Kidney (tissue), 22 donors: ENCODE measurements at places on chromosomes 5 and 9. TPM values are rescaled to one million over a fixed set of nuclear protein-coding genes. Genes with fewer than 3 reads are reported as not detected.
A peak's percentile ranks its signal among the peaks of the same experiment; 100 is the strongest.

Gene PHF24
- 0.09 TPM for polyA plus RNA-seq

Gene FOXD4L6
- polyA plus RNA-seq = not detected

Gene SMIM3
- 23.0 TPM for polyA plus RNA-seq

Gene ZNF354C
- polyA plus RNA-seq = 1.3 TPM

DNA sequence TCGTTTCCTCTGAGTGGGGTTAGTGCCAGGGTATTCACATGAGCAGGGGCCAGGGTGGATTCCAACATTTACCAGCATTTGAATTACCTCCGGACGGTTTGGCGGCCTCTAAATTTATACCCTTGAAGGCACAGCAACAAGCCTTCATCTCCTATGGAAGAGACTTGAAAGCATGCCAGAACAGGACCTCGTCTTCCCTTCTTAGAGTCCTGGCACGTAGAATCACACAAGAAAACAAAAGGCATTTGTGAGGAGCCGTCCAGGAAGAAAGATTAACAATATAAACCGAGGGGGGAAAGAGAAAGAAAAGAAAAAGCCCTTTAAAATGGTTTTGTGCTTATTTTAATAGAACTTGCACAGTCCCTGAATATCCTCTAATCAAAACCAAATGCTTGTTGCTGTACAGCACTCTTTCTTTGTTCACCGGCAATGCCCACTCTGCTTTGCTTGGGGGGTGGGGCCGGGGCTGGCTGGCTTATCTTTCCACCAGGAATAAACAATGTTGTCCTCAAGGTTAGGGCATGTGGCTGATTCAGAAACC, 575.8 kb upstream of the ZNF462 start:
- DNase-seq = peak; percentile 7

Gene OCLN
- polyA plus RNA-seq = 13.5 TPM

GRCh38 chr9:131851414-131851813, 111.5 kb upstream of the RAPGEF1 start:
- no peak for DNase-seq

DNA sequence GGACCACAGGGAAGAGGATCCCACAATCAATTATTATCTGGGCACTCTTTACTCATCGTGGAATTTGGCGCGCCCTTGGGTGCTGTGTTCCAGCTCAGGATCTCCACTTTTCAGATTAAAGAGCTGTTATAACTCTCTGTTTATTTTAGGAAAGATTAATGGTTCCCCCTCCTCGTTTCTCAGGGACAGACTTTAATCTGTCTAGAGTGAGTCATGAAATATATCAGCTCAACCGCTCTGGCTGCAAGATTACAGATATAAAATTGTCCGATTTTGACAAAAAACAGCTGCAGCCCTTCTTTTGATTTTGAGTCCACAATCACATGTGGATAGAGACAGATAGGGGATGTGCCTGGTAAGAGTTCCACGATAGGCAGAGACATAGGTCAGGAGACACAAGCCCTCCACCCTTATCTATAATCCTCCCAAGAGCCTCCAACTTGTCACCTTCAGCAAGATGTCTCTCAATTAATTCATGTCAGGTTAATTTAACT, 77.6 kb upstream of the ANKRD55 start:
- peak; percentile 57 for DNase-seq

DNA sequence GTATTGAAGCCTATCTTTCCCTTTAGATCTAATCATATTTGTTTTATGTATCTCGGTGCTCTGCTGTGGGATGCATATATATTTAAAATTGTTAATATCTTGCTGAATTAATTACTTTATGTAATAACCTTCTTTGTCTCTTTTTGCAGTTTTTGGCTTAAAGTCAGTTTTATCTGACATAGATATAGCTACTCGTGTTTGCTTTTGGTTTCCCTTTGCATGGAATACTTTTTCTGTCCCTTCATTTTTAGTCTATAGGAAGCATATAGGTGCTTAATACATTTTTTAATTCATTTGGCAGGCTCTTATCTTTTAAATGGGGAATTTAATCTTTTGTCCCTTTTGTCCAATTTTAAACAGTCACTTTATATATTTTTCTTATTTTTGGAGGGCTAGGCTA, 360.6 kb upstream of the PRR16 start:
- DNase-seq = no peak

- DNase-seq = no peak
Observed at GRCh38 chr9:19030899-19031298, 2.1 kb downstream of the SAXO1 start.

Gene IFNA21
- not detected for polyA plus RNA-seq

- DNase-seq = no peak
Observed at GRCh38 chr5:90022002-90022710, 387.4 kb downstream of the CETN3 start.

DNA sequence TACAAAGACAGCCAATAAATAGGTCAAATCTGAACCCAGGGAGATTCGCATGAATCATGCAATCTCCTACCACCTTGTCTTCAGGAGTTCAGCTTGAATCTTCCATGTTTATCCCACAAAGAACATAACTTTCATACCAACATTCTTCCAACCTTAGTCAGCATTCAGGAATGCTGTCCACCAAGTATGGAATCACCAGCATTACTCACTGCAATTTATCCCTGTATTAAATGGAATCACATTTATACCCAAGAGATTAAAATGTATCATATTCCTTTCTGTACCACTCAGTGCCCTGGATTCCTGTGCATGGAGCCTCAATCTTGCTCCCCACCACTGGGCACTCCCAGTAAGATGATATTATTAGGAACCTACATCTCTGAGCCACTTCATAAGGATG, 162.6 kb downstream of the GLIS3 start:
- no peak for DNase-seq

DNA sequence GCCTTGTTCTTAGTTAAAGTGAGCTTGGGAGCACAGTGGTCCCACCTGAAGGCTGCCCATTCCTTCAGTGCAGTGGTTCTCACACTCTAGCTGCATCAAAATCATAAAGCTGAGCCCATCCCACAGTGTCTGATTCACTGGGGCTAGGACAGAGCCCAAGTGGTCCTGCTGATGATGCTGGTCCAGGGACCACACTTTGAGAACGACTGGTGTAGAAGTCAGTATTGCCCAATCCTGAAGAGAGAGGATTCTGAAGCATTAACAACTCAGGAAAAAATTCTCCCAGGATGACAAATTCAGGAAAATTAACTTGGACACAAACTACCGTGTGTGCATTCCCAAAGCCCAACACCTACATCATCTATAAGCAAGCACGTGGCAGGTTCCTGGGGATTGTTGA, 176.2 kb downstream of the GABBR2 start:
- no peak for DNase-seq

Gene FKTN
- polyA plus RNA-seq = 5.9 TPM

GRCh38 chr5:124399426-124399961, 346.9 kb downstream of the ZNF608 start:
- DNase-seq = no peak

Gene RNF183
- 8.1 TPM for polyA plus RNA-seq

DNA sequence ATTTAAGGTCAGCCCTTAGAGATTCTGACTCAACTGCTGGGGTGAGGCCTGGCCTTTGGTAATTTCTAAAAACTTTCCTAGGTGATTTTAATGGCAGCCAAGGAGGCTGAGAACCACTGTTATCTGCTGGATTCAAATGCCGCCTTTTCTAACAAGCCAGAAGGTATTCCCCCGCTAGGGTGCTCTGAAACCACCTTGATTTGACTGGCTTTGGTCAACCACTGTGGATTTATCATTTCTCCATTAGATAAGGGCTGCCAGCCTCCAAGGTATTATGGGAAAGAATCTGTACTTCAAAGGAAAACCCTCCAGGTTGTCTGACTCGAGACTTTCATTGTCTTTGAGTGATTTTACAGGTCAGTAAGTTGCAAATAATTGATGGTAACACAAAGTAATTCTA, 4.3 kb downstream of the ANXA6 start:
- no peak for DNase-seq

Gene BRINP1
- 0.84 TPM for polyA plus RNA-seq

DNA sequence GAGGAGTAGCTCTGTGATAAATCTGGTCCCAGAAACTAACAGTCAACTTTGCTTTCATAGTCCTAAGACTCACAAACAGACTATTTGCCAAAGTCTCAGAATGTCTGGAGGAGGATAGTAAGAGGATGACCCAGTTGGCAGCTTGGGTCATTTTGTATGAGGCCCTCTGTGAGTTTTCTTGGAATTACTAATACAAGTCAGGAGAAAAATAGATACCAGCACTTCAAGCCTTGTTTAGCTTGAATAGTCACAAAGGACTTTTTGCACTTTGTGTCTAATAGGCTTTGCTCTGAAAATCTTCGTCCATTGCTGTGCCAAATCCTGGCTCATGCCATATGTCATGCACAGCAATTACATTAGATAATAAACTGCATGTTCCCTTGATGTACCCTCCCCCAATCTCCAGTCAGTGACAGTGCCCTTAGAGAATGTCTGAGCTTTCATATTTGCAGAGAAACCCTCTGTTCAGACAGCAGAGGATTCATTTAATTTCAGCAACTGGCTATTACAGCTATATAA, 612.8 kb downstream of the CSNK1G3 start:
- no peak for DNase-seq

- DNase-seq = peak; percentile 18
Observed at GRCh38 chr5:44536650-44537260, 147.5 kb upstream of the FGF10 start.

Gene PLPPR1
- 21.6 TPM for polyA plus RNA-seq

DNA sequence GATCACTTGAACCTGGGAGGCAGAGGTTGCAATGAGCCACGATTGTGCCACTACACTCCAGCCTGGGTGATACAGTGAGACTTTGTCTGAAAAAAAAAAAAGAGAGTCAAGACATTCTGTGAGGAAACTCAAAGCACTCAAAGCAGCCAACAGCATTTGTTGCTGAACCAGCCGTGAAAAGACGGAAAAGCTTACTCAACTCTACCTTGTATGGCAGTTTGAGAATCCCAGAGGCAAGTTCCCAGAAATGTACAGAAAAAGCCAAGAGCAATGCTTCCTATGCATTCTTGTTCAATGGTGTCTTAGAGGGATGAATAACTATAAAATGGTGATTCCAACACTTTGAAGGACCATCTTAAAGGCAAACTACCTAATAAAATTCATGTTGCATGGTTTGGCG, 170.2 kb downstream of the HSD17B3 start:
- DNase-seq = no peak

DNA sequence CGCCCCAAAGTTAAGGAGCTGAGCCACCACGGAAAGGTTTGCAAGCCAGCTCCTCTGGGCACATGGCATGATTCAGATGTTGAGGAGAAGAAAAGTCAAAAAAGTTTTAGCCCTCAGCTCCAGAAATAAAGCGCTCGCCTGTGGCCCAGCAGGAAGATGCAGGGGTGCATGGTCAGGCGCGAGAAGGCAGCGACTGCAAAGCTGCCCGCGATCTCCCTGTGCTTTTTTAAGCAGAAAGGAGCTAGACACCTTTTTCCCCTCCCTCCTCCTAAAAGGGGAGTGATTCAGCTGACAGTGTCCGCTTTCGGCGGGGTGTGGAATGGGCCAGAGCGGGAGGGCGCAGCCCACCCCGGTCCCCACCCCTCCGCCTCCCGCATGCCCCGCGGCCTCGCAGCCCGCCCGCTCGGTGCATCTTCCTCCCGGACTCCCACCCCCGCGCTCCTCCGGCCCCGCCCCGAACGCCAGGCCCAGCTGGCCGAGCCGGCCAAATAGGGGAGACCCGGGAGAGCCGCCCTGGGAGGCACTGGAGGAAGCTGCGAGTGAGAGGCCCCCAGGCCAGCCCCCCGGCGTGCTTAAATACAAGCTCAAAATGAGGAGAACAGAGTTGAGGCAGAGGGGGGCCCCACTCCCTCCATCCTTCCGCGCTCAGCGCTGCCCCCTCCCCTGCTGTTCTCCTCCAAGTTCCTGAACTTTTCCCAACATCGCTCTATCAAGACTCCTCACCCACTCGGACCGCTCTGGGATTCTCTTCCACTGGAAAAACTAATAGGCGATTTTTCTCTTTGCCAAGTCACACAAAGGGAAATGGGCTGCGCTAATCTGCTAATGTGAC, at the start of gene ADAMTS12:
ADAMTS12 (minus strand) TSS at position 203 of the 832 bp plus-strand sequence; CDS start at position 69, 134 bp downstream.
- DNase-seq = peak; percentile 74

- no peak for DNase-seq
Observed at GRCh38 chr5:12343558-12343957, 439.3 kb upstream of the CTNND2 start.

DNA sequence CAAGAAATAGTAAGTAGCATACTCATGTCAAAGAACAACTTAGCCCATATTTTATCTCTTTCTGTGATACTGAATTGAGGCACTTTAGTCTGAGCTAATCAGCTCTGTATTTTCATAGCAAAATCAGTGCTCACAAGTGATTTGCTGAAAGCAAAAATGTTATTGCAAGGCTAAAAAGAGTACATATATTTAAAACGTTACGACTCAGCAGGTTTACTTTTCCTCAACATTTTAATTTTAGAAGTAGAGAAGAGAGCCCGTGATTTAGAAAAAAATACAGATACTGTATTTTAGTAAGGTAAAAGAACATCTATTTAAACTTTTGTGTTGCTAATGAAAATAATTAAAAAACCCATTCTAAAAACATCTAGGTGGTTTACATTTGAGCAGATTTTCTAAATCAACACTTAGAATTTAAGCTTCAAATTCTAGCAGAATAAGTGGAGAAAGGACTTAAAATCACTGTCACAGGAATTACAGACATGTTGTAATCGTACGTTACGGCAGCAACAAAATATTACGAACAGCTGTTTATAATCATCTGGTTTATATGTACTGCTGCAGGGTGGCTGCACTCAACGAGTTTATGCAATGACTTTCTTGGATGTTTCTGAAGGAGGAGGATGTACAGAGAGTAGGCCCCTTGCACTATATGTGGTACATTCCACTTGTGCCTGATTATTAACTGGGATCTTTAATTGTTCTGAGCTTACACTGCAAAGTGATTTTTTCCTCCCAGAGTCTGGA, 20.1 kb downstream of the SREK1 start:
- no peak for DNase-seq

DNA sequence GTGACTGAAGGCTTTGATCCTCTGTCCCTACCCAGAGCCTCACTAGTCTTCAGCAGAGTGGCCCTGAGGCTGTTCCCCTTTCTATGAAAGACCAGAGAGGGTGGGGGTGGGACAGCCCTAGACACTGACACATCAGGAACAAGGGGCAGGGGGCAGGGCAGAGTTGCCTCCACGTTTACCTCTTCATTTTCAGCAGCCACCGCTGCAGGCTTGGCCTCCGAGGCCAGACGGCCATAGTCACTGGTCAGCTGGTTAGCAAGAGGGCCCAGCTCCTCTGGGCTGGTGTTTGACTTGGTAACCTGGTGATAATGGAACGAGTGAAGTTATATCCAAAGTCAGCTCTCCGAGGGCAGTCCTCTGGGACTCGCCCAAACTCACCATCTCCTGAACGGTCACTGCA, 15.6 kb upstream of the TPM2 start:
- DNase-seq = no peak

- no peak for DNase-seq
Observed at GRCh38 chr5:154202379-154203260, 12.1 kb downstream of the GALNT10 start.

- no peak for DNase-seq
Observed at GRCh38 chr5:172815631-172816030, 18.4 kb upstream of the ERGIC1 start.

Gene FOXE1
- polyA plus RNA-seq = not detected

Gene CARTPT
- polyA plus RNA-seq = not detected

GRCh38 chr5:156438076-156438475, 111.1 kb downstream of the SGCD start:
- DNase-seq = peak; percentile 11

Gene LHX6
- 0.82 TPM for polyA plus RNA-seq

- no peak for DNase-seq
Observed at GRCh38 chr9:20289423-20290010, 332.8 kb downstream of the MLLT3 start.

- no peak for DNase-seq
Observed at GRCh38 chr5:43037636-43038495, 2.3 kb downstream of the ANXA2R start.

Gene PCDHGA8
- 0.09 TPM for polyA plus RNA-seq
